Activated CD4-positive, alpha-beta T cell treated with anti-CD3 and anti-CD28 coated beads, Interleukin-2, amount 50 U/mL, for 16 hours (primary cell): ENCODE measurements at places on chromosomes 11 and 22.
A peak's percentile ranks its signal among the peaks of the same experiment; 100 is the strongest.

- DNase-seq = no peak
Observed at GRCh38 chr11:126808296-126808695, 192.3 kb downstream of the KIRREL3 start.

GRCh38 chr22:22235558-22235957 is 9.0 kb upstream of the VPREB1 start:
- peak; percentile 68 for DNase-seq

GRCh38 chr11:134398644-134399292 is 13.3 kb downstream of the B3GAT1 start:
- DNase-seq = no peak

DNA sequence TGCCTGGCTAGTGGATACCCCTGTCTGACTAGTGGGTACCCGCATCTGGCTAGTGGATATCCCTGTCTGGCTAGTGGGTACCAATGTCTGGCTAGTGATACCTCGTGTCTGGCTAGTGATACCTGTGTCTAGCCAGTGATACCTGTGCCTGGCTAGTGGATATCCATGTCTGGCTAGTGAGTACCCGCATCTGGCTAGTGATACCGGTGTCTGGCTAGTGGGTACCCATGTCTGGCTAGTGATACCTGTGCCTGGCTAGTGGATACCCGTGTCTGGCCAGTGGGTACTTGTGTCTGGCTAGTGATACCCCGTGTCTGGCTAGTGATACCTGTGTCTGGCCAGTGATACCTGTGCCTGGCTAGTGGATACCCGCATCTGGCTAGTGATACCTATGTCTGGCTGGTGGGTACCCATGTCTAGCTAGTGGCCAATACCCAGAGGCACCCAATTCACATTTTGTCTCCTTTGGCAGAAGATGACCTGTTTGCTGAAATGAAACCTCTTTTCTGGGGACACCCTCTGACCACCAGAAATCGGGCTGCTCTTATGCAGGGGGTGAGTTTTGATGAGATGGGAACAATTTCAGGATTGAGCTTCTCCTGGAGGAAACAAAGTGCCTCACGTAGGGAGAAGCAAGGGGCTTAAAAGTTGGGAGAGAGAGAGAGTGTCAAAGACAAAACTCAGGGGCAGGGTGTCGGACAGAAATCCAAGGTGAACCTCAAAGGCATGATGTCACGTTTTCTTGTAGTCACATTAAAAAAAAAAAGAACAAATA is 63.4 kb downstream of the SMIM38 start:
- no peak for DNase-seq

GRCh38 chr11:134040386-134041302 is 28.2 kb upstream of the JAM3 start:
- DNase-seq = no peak

- DNase-seq = peak; percentile 39
Observed at GRCh38 chr11:76768088-76768908, 14.9 kb upstream of the TSKU start.

GRCh38 chr11:131246156-131246555 is 124.3 kb upstream of the NTM start:
- DNase-seq = no peak

- DNase-seq = no peak
Observed at GRCh38 chr11:133825156-133825555, 20.2 kb downstream of the SPATA19 start.

- no peak for DNase-seq
Observed at GRCh38 chr11:21489416-21490115, 703.3 kb upstream of the ANO5 start.

GRCh38 chr11:66063900-66064299 is 6.2 kb upstream of the PACS1 start:
- DNase-seq = no peak

DNA sequence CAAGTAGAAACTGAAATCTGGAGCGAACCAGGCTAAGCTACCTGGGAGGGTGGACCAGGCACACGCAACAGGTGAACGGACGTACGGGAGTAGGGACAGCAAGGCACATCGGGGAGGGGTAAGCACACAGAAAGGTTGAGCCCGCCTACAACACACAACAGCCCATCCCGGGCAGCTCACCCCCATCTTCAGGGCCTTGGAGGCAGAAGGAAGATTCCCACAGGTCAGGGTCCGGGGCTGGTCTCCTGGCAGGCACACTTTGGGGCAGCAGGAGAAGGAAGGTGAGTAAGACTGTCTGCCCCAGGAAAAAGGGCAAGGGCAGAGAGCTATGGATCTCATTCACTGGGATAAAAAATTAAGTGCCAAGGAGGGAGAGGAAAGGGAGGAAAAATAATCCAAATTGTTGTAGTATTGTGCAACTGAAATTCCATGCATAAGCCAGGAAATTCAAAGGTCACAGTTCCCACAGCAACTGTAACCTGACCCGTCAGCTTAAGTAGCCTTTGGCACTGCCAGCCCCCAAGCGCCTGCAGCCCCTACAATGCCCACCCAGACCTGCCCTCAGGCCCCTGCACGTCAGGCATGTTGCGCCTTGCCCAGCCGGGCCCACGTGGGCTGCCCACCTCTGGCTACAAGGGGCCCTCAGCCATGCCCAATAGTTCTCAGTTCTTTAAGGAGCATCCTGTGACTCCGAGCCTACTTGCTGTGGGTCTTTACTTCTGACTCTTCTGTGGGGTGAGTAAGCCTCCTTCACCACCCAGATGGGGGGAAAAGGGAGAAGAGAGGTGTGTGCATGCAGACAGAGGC is 51.8 kb downstream of the MICAL3 start:
- no peak for DNase-seq

GRCh38 chr11:942823-943222 is 17.2 kb downstream of the AP2A2 start:
- no peak for DNase-seq

DNA sequence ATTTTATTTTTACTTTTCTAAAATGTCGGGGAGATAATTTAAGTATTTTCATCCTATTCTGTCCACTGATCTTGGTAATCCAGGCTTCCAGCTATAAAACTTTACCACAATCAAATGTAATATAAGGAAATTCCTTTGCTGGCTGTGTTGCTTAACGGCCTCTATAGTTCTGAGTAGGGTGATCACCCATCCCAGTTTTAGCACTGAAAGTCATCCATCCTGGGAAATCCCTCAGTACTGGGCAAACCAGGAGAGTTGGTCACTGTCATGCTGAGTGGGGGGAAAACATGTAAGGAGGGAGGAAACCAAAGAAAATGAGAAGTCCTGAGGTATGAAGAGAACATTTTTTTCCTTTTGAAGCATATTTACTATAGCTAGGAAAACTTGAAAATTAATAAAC is 12.8 kb upstream of the BACE1-AS start:
- DNase-seq = no peak

DNA sequence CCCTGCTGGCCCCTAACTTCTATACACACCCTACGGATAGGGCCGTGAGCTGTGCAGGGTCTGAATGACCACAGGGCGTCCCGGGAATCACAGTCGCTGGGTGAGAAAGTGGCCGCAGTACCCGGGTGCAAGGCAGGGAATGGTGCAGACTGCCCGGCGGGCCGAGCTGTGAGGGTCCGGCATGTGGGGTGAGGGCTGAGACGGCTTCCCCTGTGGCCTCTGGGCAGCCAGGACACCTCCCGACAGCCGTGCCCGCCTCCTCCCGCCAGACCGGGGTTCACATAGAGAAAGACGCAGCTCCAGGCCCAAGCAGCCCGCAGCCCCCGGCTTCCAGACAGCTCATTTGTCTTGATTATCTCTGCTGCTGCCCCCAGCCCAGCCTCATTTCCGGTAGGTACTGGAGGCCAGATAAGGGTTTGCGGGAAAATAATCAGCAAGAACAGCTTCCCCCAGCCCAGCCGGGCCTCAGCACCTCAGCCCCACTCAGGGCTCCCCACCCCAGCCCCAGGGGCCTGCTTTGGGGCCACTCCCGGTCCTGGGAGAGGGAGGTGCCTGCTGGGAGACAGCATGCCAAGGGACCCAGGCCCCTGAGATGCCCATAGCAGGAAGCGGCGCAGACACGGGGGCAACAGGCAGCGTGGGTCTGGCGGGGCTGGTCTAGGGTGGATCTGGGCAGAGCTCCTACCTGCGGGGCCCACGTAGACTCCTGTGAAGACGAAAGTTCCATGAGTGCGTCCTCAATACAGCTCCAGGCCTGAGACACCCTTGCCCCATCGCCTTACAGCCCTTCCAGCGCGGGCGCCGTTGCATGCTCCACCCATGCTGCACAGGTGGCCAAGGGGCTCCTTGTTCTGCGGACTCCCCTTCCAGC is 123.1 kb downstream of the BRD1 start:
- DNase-seq = no peak

- no peak for DNase-seq
Observed at GRCh38 chr11:109155291-109155690, 266.7 kb upstream of the C11orf87 start.

DNA sequence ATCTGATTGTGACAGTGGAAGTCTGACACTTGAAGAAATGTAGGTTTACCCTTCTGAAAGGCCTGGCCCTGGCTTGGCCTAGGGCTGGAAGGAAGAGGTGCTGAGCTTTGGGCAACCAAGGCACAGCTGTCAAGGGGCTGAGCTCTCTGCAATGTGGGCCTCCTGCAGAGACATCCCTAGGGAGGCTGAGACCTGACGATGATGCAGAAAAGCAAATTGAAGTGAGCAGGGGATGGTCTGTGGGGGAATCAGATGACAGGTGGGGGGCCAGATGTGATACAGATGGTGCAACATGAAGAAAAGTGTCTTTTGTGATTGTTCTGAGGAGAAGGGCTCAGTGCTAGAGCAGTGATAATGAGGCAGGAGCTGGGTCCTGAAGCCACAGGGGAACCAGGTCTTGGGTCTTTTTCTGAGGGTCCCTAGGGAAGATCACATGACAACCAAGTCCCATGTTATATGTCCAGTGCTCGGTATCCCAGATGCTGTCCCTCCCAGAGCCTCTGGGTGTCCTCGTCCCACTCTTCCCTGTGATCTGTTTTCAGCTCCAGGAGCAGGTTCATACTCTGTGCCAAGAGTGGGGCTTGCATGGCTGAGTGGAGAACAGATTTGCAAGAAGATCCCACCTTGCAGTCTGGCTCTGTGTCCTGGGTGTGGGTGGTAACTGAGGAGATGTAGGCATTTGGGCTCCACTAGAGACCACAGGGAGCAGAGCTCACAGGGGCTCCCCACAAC is 79.9 kb upstream of the VPREB1 start:
- no peak for DNase-seq

GRCh38 chr11:75954039-75954438 is 139.0 kb downstream of the UVRAG start:
- DNase-seq = no peak

GRCh38 chr11:130144861-130145281 is 14.7 kb upstream of the ST14 start:
- no peak for DNase-seq

DNA sequence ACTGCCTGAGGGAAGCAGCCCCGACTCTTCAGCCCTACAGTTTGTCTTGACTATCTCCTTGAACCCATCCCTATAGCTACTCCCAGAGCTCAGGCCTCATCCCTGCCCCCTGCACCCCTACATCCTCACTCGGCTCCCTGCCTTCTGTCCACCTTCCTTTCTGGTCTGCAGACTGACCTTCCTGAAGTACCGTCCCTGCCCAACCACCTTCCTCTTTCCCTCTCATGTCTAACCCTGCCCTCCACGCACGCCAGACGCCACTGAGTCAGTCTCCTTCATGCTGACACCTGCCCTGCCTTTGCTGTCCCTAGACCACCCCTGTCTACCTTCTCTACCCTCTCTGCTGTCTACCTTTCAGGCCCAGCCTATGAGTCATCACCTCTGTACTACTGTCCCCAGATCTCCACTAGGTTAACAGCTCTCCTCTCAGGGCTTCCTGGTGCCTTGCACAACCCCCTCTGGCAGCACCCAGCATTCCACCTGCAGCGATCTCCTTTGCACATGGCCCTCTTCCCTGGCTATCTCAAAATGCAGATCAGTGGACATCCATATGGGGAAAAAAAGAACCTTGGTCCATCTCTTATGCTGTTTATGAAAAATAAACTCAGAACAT is 8.9 kb downstream of the KCTD21 start:
- DNase-seq = no peak

DNA sequence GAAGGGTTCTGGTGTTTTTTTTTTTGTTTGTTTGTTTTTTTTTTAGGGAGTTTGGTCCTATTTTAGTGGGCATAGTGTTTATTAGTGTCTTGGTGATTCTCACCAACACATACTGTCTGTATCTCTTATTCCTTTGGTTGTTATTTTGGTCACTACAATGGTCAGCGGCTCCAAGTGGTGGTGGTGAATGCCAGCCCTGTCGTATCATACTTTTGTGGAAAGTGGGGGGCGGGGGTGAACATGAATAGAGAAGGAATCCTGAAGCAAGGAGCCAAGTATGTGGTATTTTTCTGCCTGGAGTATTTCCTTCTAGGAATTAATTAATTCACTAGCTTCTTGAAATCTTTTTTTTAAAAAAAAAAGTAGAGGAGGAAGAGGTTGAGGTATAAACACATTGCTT is 79.6 kb downstream of the GRK3 start:
- DNase-seq = no peak
